ENCODE measurements at places on chromosomes 5 and 9. TPM values are rescaled to one million over a fixed set of nuclear protein-coding genes. Genes with fewer than 3 reads are reported as not detected.

TAF11L13 gene
- total RNA-seq, result not detected

LRRC14B gene
- total RNA-seq, result not detected

C5orf22 gene
- total RNA-seq, result 12.3 TPM

NDUFS4 gene
- total RNA-seq, result 104 TPM

IL5 gene
- not detected for total RNA-seq

FOXI1 gene
- not detected for total RNA-seq

ABLIM3 gene
- total RNA-seq, result 5.7 TPM

JADE2 gene
- total RNA-seq, result 25.0 TPM

FREM1 gene
- not detected for total RNA-seq

LCN1 gene
- total RNA-seq, result not detected

WDR31 gene
- 1.4 TPM for total RNA-seq

PCYOX1L gene
- 2.9 TPM for total RNA-seq

CWC27 gene
- total RNA-seq, result 16.3 TPM

NUTM2F gene
- not detected for total RNA-seq

PRRX2 gene
- 5.2 TPM for total RNA-seq

MARCHF3 gene
- 0.90 TPM for total RNA-seq

CNTFR gene
- total RNA-seq, result 0.20 TPM

PLPP7 gene
- not detected for total RNA-seq

PRDM9 gene
- total RNA-seq, result not detected

TRIP13 gene
- total RNA-seq, result 54.3 TPM

GLRX gene
- 43.9 TPM for total RNA-seq

CCL27 gene
- not detected for total RNA-seq

All from A549 treated with DMSO at 1 μM for 4 hours (cell line).